ENCODE measurements at places on chromosomes 11 and 22.

DNA sequence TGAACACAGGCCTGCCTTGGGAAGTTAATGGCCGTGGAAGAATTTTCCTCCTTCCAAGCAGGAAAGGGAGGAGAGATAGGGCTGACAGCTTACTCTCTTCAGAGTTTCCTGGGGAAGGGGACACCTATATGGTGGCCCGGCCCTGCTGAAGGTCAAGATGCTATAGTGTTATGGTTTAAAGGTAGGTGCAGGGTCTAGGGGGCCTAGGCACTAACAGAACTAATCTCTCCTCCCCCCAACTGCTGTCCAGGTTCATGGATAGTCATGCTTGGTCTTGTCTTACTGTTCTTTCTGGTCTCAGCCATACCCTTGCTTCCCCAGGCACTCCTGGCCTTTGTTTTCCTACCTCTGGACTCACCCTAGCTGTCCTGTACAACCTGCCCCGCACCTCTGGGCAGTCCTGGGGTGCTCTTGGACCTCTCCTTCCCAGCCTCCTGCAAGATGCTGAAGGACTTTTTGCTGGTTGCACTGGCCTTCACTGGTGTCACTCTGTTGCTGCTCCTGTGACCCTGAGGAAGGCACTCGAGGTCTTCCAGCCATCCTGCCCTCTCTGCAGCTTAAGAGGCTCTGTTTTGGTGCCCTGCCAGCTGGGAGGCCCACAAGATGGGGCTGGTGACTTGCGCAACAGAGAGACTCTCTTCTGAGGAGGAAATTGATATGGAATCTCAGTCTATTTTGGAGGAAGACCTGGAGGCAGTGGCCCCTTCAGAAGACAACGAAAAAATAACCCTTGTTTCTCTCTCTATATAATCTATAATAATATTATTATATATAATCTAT, 17.9 kb downstream of the SEC14L3 start:
- peaks cover 16% of the 10 kb centered on the region for H3K27me3 ChIP-seq
- H3K27ac ChIP-seq, result no peak overlapping the region
- H3K4me1 ChIP-seq, result peaks cover 1% of the 10 kb centered on the region
- H3K36me3 ChIP-seq, result no peaks in the 10 kb centered on the region

- no peak overlapping the region for H3K27ac ChIP-seq
- no peaks in the 10 kb centered on the region for H3K36me3 ChIP-seq
- no peaks in the 10 kb centered on the region for H3K4me1 ChIP-seq
- H3K4me3 ChIP-seq, result no peak overlapping the region
- no peak for DNase-seq
Measured at GRCh38 chr11:71556018-71556417, 7.8 kb downstream of the KRTAP5-9 start.

GRCh38 chr11:30992513-30992849, 377.1 kb downstream of the DCDC1 start:
- no peak overlapping the region for H3K27ac ChIP-seq
- no peaks in the 10 kb centered on the region for H3K36me3 ChIP-seq
- no peak overlapping the region for H3K4me3 ChIP-seq
- no peaks in the 10 kb centered on the region for H3K27me3 ChIP-seq

GRCh38 chr11:74206746-74207145, 35.7 kb downstream of the PPME1 start:
- H3K4me1 ChIP-seq, result peaks cover 3% of the 10 kb centered on the region
- peaks cover 15% of the 10 kb centered on the region for H3K36me3 ChIP-seq
- H3K4me3 ChIP-seq, result no peak overlapping the region
- no peak for DNase-seq

DNA sequence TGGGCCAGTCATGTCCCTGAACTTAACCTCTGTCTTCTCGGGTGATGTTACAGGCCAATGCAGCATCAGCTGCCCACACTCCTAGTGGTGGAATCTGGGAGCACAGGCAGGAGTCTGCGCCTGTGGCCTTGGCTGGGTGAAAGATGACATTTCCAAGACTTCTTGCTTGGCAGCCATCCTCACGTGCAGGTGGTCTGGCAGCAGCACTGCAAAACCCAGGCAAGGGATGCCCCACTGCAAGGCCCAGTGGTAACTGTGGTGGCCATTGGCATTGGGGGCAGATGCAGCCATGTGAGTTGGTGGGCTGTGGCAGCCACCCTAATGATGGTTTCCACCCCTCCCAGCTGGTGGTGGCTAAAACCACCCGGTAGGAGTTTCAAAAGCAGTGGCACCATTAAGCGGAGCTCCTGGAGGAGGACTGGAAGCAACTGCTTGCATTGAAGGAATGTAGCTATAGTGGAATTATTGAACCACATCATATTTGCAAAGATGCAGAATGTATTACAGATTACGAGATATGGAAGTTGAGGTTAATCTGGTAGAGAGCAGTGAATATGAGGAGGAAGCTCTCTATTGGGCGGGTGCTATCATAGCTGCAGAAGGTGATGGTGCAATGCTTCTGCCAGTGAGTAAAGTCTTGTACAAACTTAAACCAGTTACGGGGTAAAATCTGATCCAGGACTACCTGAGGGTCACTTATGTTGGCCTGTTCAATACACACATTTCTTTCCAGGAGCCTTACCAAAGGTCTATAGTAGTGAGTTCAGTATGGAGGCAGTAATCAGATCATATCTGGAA, 120.7 kb upstream of the TOP3B start:
- H3K36me3 ChIP-seq, result no peaks in the 10 kb centered on the region
- no peaks in the 10 kb centered on the region for H3K4me1 ChIP-seq
- no peak overlapping the region for H3K4me3 ChIP-seq
- DNase-seq, result no peak

DNA sequence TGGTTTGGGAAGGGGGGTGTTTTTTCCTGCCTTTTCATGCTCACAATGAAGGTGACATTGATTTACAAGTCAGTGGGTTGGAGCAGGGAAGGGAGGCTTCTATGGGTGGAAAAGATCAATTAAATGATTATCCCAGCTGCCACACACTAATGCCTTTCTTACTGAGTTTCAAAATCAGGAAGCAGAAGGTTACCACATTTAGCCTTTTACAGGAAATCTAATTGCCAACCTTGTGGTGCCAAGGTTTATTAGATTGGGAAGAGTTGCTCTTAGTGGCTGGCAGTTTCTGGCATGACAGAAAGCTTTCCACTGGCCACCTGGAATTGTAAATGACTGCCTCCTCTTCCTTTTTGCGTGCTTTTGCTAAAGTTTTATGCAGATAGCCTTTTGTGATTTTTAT, 98.7 kb downstream of the NAV2 start:
- peaks cover 11% of the 10 kb centered on the region for H3K36me3 ChIP-seq
- no peaks in the 10 kb centered on the region for H3K4me1 ChIP-seq
- no peak for DNase-seq
- H3K4me3 ChIP-seq, result no peak overlapping the region
- no peak overlapping the region for H3K27ac ChIP-seq

DNA sequence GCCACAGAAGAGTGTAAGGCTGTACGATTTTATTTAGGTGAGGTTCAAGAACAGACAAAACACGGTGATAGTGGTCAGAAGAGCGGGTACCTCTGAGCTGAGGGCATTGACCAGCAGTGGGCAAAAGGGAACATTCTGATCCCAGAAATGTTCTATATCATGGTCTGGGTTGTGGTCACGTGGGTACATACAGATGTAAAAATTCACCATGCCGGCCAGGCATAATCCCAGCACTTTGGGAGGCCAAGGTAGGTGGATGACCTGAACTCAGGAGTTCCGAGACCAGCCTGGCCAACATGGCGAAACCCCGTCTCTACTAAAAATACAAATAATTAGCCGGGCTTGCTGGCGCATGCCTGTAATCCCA, 31.1 kb upstream of the GCAT start:
- no peak for DNase-seq
- H3K27ac ChIP-seq, result no peak overlapping the region
- H3K27me3 ChIP-seq, result no peaks in the 10 kb centered on the region
- no peak overlapping the region for H3K4me3 ChIP-seq

DNA sequence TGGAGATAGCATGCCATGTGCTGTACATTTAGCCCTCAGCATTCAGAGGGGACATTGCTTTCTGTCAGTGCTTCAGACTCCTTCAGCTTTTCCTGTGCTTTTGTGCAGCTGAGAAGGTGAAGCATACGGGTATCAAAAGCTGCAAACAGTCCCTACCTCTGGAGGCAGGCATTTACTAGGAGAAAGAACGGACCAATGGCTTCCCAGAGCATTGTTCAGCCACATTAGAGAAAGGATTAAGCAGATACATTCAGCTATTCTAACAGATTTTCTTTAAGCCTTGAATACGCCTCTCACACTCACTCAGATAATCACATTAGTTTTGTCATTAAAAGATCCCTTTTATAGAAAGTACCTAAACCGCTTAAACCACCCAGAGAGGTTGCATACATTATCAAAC, 80.7 kb upstream of the FAM181B start:
- no peak overlapping the region for H3K27ac ChIP-seq
- H3K4me1 ChIP-seq, result peaks cover 3% of the 10 kb centered on the region
- no peak overlapping the region for H3K4me3 ChIP-seq
- no peak for DNase-seq
- no peaks in the 10 kb centered on the region for H3K36me3 ChIP-seq

DNA sequence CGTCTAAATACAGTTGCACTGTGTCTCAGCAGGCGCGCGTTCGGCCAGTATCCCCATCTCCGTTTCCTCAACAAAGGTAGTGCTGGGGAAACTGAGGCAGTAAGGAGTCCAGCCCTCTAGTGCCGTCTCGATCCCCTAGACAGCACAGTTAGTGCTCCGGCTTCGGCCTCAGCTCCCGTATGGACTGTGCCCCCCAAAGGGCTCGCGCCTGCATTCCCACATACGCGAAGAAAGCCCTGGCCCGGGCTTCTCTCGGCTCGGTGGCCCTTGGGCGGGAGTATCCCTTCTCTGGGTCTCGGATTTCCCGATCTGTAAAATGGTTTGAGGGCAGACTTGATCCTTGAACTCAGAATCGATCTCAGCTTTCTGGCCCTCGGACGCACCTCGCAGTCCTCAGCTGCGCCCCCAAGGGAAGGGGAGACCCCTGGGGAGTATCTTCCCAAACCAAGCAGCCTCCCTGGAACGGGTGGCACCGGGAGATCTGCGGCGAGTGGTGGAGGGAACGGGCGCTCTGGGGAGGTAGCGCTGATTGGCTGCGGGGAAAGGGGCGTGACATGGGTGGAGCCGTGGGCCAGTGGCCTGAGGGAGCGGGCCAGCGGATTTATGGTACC, 759 bp upstream of the PEX16 start:
- peak; percentile 84 for DNase-seq
- peaks cover 37% of the 10 kb centered on the region for H3K4me1 ChIP-seq

DNA sequence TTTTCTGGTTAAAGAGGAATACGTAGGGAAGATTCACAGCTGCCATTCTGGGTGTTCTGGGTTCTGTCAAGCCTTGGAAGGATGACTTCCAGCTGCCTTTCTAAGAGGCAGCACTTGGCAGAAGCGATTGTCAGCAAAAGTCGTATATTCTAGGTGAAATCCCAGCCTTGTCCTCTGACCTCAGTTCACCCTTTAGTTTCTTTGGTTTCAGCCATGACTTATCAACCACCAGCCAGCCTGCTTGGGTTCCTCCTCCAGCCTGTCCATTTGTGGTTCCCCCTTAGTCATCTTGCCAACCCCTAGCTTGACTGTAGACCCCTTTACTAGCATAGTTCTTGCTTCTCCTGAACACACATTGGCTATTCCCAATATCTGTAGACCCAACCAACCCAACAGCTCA, 102.3 kb upstream of the CD44 start:
- H3K4me3 ChIP-seq, result no peak overlapping the region
- H3K36me3 ChIP-seq, result no peaks in the 10 kb centered on the region
- H3K27ac ChIP-seq, result no peak overlapping the region
- H3K4me1 ChIP-seq, result no peaks in the 10 kb centered on the region
- no peaks in the 10 kb centered on the region for H3K27me3 ChIP-seq

- H3K27me3 ChIP-seq, result peaks cover 93% of the 10 kb centered on the region
- H3K4me3 ChIP-seq, result no peak overlapping the region
- DNase-seq, result no peak
- no peaks in the 10 kb centered on the region for H3K4me1 ChIP-seq
- H3K36me3 ChIP-seq, result no peaks in the 10 kb centered on the region
Measured at GRCh38 chr11:43555186-43555585, 125.4 kb upstream of the HSD17B12 start.

DNA sequence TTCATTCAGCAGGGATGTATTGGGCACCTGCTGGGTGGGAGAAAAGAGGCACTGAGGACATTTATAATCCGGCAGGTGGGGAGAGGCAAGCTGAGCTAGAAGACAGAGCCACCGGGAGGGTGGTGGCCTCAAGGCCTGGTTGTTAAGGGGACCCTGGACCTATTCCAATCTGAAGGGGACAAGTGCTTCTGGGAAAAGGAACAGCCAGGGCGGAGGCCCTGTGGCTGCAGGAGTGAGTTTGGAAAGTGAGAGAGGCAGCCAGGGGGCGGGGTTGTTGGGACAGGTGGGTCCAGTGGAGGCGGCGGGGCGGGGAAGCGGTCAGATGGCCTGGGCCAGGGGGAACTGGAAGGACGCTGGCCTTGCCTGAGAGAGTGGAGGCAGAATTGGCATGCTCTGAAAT, 29.1 kb downstream of the ANO1 start:
- H3K27me3 ChIP-seq, result peaks cover 63% of the 10 kb centered on the region
- no peak overlapping the region for H3K4me3 ChIP-seq
- DNase-seq, result no peak
- no peaks in the 10 kb centered on the region for H3K36me3 ChIP-seq
- H3K27ac ChIP-seq, result no peak overlapping the region

DNA sequence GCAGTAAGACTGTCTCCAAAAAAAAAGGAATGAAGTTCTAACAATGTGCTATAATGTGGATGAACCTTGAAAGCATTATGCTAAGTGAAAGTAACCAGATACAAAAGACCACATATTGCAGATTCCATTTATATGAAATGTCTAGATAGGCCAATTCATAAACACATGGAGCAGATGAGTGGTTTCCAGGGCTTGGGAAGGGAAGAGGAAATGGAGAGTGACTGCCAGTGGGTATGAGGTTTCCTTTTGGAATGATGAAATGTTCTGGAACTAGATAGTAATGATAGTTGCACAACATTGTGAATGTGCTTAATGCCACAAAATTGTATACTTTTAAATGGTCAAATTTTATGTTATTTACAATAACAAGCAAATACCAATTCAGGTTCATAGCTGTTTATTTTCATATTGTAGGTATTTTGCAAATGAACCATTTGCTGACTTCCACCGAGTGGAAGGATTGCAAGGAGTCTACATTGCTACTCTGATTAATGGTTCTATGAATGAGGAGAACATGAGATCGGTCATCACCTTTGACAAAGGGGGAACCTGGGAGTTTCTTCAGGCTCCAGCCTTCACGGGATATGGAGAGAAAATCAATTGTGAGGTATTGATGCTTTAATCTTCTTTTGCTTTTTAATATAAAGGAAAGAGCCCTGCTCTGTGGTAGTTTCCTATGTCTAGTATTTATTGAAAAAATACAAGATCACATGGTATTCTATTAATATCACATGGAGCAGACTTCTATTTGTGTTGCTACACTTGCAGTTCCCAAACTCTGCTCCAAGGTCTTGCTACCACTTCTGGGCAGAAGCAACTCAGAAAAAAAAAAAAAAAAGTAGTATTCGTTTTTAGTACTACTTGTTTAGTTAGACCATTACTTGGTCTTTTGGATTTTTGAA, 67.7 kb upstream of the SORL1-AS1 start:
- H3K36me3 ChIP-seq, result no peaks in the 10 kb centered on the region
- no peak overlapping the region for H3K27ac ChIP-seq
- no peaks in the 10 kb centered on the region for H3K4me1 ChIP-seq
- no peak overlapping the region for H3K4me3 ChIP-seq

- no peaks in the 10 kb centered on the region for H3K36me3 ChIP-seq
- H3K27ac ChIP-seq, result no peak overlapping the region
- H3K27me3 ChIP-seq, result no peaks in the 10 kb centered on the region
- peak; percentile 12 for DNase-seq
- H3K4me3 ChIP-seq, result no peak overlapping the region
- H3K4me1 ChIP-seq, result peaks cover 2% of the 10 kb centered on the region
Measured at GRCh38 chr11:79198898-79199250, 242.0 kb downstream of the TENM4 start.

- no peak overlapping the region for H3K27ac ChIP-seq
- no peak overlapping the region for H3K4me3 ChIP-seq
- no peaks in the 10 kb centered on the region for H3K36me3 ChIP-seq
- H3K4me1 ChIP-seq, result no peaks in the 10 kb centered on the region
- no peak for DNase-seq
- no peaks in the 10 kb centered on the region for H3K27me3 ChIP-seq
Measured at GRCh38 chr11:127567237-127567932, 566.8 kb upstream of the KIRREL3 start.
